ENCODE measurements at places on chromosomes 3 and 15.
A peak's percentile ranks its signal among the peaks of the same experiment; 100 is the strongest.

GRCh38 chr15:101566748-101567488 lies 77.4 kb upstream of the PCSK6 start:
- no peak for DNase-seq

DNA sequence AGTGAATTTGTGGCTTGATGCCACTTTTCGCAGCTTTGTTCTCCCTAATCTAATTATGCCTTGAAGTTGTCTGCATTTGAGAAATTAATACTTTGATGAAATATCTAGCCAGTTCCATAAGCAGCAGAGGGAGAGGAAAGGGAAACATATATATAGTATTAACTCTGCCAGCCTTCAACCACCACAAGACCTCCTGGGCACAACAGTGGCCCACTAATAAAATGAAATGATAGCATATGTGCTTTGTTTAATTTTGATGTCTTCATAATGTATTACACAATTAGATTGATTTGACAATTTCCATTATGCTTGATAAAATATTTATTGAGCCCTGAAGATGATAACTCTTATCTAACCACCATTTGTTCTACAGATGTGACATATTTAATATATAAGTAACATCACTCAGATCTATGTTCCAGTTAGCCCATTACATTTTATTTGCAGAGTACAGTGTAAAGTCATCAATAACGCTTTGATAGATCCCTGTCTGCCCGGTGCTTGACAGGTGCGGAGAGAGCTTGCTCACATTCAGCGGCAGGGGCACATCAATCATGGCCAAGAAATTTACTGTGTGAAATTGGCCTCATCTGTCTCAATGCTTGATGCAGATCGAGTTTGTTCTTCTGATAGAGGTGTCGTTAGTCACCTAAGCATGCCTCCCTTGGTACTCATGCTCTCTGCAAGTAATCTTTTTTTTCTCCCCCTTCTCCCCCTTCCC lies 187.4 kb downstream of the MECOM start:
- DNase-seq = no peak

- DNase-seq = no peak
These were observed 260.5 kb downstream of the PTPRG start for GRCh38 chr3:61821823-61822251.

GRCh38 chr15:71143373-71144310 lies 28.4 kb downstream of the THSD4 start:
- DNase-seq = no peak

GRCh38 chr3:142909282-142909681 lies 20.4 kb upstream of the PCOLCE2 start:
- no peak for DNase-seq

GRCh38 chr3:9966841-9967240 lies 14.6 kb upstream of the PRRT3 start:
- no peak for DNase-seq

GRCh38 chr3:42511736-42512135 lies 9.3 kb downstream of the VIPR1 start:
- DNase-seq = no peak

DNA sequence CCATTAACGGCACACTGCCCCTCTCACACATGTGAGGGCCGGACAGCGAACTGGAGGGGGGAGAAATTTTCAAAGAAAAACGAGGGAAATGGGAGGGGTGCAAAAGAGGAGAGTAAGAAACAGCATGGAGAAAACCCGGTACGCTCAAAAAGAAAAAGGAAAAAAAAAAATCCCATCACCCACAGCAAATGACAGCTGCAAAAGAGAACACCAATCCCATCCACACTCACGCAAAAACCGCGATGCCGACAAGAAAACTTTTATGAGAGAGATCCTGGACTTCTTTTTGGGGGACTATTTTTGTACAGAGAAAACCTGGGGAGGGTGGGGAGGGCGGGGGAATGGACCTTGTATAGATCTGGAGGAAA lies 1.5 kb downstream of the SOX2 start:
- no peak for DNase-seq

GRCh38 chr3:55282994-55283393 lies 204.1 kb downstream of the WNT5A start:
- no peak for DNase-seq

DNA sequence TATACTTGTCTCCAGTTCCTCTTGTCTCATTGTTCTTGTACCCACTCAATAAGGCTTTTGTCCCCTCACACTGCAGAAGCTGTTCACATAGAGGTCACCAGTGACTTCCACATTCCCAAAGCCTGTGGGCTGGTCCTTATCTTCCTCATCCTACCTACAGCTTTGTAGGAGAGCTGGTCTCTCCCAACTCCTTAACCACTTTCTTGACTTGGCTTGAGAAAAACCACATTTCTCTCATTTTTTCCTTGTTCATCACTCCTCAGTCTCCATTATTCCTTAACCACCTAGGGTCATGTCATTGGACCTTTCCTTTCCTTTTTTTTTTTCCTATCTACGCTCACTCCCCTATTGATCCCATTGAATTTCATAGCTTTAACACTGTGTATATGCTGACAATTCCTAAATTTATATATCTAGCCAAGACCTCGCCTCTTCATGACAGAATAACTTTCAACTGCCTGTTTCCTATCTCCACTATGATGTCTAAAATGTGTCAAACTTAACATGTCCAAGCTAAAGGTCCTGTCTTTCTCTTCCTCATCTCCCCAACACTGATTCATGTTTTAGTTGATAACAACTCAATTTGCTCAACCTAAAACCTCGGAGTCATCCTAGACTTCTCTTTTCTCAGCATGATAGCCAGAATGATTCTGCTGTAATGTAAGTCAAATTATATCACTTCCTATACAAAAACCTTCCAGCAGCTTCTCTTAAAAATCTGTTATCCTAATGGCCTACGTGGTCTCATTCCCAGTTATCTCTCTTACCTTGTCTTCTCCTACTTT lies 49.5 kb downstream of the CEP63 start:
- DNase-seq = no peak

GRCh38 chr3:60017631-60018030 lies 967.8 kb upstream of the CFAP20DC start:
- no peak for DNase-seq

- DNase-seq = no peak
These were observed 344.3 kb upstream of the UMPS start for GRCh38 chr3:124385996-124386395.

- no peak for DNase-seq
These were observed 64.5 kb upstream of the KLF13 start for GRCh38 chr15:31262143-31262530.

DNA sequence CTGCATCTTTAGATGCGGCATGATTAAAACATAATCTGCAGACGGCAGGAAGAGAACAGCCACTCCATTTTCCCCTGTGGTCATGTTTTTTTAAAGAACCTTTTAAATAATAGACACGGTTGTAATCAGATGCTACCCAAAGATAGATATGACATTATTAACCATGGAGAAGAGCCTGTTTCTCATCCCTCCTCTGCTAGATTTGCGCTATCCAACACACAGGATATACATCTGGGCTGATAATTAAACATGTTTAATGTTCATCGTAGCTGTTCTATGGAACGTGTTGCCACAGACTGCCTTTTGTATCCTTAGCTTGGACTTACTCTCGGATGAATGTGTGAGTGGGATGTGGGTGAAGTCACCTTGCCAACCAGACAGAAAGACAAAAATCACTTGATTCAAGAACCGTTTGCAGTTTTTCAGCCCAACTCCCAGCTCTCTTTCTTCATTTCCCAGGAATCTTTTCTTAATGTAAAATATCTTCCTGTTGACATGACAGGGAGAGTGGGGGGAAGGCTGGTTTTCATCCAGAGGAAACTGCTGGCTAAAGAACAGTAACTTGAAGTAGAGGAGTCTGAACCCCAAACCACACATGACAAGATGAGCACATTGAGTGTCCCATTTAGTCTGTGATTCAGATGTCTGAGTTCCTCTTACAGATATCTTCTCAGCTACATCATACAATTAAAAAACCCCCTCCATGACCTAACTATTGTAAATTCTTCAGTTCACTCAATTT lies 118.6 kb upstream of the PRICKLE2 start:
- DNase-seq = no peak

- no peak for DNase-seq
These were observed 1.5 kb downstream of the TMEM44 start for GRCh38 chr3:194631696-194632095.

- no peak for DNase-seq
These were observed 77.6 kb downstream of the FHIT start for GRCh38 chr3:61173676-61174075.

- DNase-seq = peak; percentile 36
These were observed 827 bp downstream of the WNT5A start for GRCh38 chr3:55486101-55486856.

DNA sequence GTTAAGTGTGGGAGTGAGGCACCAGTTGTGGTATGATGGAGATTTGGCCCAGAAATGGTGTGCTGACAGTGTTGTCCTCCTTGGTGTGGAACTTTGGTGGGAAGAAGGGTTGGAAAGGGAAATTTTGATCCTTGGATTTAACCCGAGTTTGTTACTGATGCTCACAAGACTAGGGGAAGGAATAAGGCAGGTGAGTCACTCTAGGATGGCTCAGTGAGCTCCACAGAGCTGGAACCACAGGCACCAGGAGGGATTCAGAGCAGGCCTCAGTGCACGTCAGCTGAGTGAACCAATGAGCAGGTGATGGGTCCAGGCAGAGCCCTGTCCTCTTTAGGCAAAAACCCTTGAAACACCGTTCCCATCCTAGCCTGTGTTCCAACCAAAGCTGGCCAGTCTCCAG lies 11.4 kb downstream of the CHRD start:
- DNase-seq = no peak

DNA sequence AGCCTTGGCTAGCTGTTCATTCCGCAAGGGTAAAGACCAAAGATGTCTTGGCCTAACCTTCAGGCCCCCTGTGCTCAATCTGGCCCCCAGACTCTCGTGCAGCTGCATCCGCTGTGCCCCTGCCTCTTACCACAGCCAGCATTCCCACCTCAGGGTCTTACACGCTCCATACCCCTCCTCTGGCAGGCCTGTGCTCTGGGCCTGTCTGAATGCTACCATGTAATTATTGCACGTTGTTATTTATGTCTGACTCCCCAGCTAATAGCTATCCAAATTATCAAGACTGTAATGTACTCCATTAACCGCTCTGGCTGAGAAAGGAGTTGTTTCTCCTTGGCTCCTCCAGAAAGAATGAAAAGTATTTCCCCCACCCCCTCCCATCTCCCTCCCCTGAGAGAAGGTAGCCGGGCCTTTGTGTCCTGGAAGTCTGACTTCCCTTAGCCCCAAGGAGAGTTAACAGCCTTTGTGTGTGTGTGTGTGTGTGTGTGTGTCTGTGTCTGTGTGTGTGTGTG lies 54.5 kb upstream of the UBE2E1 start:
- DNase-seq = no peak

DNA sequence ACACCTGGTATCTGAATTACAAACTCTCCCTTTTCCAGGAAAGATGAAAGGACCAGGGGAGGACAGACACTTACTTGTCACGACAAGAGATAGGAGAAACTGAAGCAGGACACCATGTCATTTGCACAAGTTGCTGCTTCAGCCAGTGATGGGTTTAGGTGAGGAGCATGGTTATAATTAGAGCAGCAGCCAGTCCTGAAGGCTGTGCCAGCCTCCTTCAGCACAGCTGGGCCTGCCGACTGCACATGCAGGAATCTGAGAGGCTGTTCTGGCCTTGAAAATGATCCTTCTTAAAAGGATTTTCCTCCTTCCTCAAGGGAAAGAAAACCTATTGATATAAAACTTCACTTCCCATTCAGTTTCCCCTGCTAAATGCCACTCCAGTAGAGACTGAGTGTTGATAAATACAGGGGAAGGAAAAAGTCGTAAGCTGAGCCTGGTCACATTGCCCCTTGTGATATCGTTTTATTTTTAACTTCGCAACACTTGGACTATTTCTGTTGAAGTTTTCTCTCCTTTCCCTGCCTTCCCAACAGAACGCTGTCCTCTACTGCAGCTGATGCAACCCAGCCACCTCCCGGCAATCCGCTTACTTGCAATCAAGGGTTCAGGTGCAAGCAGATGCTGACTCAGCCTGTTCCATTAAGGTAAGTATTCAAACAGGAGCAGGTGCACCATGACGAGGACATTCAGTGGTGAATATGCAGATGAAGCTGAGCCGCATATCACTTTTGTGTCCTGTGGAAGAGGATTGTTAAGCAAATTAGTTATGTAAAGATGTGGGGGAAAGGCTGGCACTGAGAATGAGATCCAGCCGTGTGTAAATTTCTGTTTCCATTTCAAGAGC lies at the start of gene FBXO40:
Gene FBXO40, plus strand, starts transcription at position 524 of the 847 bp plus-strand sequence. CDS start 27,197 bp downstream, outside the sequence.
- DNase-seq = peak; percentile 62

GRCh38 chr15:53512029-53512428 lies 247.4 kb downstream of the WDR72 start:
- no peak for DNase-seq

DNA sequence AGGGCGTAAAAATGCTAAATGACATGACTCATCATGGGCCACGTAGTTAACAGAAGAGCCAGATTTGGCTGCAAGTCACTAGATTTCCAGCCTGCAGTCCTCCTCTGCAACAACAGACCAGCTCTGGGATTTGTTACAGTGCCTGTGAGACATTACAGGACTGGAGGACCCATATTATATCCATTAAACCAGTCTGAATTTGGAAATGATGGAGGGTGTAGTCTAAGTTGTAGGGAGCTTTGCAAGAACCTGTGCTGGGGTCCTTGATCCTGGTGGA lies 10.8 kb downstream of the ZNF774 start:
- DNase-seq = no peak

- no peak for DNase-seq
These were observed 168.7 kb upstream of the STAC start for GRCh38 chr3:36211652-36211999.

DNA sequence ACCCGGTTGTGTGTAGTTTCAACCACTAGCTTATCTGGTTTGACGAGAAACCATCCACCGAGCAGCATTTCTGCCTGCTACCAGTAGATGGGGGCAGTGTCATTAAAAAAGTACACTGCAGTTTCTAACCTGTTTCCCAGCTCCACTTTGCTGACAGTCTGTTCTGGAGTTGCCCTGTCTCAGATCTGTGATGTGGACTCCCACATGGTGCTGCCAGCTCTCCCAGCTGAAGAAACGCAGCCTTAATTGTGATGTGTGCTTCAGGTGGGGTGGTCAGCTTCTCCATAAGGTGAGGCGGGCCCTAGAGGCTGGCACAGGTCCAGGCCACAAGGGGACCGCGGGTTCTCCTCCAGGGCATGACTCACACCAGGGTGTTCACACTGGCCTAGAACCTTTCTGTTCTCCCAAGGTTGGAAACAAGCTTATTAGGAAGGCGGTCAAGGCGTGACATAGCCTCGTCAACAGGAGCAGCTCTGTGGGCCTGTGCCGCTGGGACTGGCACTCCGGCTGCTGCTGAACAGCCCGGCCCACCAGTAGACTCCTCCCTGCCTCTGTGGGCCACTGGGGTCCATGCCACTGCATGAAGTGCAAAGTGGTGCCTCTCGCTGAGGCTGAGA lies 2.9 kb upstream of the FAM43A start:
- DNase-seq = peak; percentile 73

DNA sequence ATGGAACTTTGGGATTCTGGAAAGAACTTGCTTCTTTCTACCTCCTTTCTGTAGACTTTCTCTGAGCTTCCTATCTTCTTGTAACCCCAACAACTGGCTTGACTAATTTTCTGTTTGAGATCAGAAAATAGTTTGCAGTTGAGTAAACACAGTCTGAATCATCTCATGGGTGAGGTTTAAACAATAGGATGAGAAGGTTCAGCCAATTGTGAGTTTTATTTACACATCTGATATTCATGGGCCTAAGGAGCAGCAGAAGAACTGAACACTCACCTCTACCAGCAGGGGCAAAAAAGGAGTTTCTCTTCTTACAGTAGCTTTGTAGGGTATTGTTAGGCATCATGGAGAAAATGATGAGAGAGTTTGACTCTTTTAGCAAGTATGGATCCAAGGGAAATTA lies 54.2 kb downstream of the DTWD1 start:
- DNase-seq = no peak

- DNase-seq = no peak
These were observed 59.7 kb downstream of the KCNAB1 start for GRCh38 chr3:156180077-156180476.

- DNase-seq = no peak
These were observed 19.5 kb downstream of the DUSP7 start for GRCh38 chr3:52036829-52037228.

All from glutamatergic neuron (in vitro differentiated cells).